Left ventricle myocardium inferior (tissue), 1 donor: ENCODE measurements at places on chromosomes 12 and 14.
A peak's percentile ranks its signal among the peaks of the same experiment; 100 is the strongest.

GRCh38 chr12:49228653-49229052, 36.2 kb upstream of the TUBA1C start:
- DNase-seq: no peak

GRCh38 chr14:46820291-46820690, 168.7 kb upstream of the RPL10L start:
- no peak for DNase-seq

DNA sequence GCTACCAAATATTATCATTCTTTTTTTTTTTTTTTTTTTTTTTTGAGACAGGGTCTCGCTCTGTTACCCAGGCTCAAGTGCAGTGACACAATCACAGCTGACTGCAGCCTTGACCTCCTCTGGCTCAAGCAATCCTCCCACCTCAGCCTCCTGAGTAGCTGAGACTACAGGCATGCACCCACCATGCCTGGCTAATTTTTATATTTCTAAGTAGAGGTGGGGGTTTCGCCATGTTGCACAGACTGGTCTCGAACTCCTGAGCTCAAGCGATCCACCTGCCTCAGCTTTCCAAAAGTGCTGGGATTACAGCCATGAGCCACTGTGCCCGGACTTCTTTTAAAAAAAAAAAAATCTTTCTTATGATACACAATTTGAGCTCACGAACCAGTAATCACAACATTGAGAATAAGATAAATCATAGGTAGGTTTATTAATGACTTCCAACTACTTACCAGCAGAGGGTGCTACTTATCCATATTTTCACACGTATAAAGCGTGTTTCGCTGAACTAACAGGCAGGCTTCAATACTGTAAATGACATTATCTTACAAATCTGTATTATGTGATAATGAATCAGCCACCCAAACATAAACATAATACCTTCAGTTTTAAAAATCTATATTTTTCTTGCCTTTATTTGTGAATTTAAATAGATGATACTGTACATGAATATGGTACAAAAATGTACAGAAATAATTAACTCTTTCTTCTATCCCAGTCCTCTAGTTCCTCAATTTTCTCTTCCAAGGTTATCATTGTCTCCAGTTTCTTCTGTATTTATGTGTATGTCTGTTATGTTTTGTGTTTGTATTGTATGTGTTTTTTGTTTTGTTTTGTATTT, 42.5 kb upstream of the BCAT1 start:
- DNase-seq: no peak

- DNase-seq: no peak
Observed at GRCh38 chr12:122333142-122334087, 67.1 kb upstream of the VPS33A start.

GRCh38 chr12:62827042-62827441, 107.9 kb downstream of the PPM1H start:
- no peak for DNase-seq

DNA sequence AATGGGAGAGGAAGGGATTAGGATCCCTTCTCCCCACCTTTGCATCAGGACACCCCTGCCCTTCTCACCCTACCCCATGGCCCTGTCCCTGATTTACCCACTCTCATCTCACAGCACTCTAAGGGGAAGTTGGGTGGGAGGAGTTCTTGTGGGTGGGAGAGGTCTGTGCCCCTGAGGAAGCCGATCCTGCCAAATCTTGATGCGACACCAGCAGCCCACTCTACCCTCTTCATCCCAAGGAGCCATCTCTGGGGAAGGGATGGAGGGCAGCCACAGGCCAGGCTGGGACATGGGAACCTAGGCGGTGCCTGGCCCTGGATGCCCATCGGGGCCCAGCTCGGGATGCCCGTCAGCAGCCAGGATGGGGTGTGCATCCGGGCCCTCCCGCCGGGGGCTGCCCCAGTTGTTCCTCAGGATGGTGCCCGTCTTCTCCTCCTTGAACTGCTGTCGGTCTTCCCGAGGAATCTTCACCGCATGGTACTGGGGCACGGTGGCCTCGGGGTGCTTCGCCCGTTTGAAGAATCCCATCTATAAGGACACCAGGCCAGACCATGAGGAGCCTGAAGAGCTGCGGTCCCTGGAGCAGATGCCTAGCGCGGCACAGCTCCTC, 22.8 kb downstream of the ITGA7 start:
- DNase-seq: no peak

DNA sequence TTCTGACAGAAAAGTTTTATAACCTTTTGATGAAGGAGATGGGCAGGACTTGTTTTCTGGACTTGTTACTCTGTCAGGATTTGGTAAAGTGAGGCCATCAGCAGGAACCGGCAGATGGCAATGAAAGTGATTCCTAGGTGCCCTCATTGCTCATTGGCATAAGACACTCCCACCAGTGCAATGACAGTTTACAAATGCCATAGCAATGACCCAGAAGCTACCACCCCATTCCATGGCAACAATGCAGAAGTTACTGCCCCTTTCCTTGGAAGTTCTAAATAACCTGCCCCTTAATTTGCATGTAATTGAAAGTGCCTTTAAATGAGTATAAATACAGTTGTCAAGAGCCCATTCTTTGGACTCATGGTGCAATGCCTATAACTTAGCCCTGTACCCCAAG, 222.6 kb downstream of the CEP128 start:
- no peak for DNase-seq

DNA sequence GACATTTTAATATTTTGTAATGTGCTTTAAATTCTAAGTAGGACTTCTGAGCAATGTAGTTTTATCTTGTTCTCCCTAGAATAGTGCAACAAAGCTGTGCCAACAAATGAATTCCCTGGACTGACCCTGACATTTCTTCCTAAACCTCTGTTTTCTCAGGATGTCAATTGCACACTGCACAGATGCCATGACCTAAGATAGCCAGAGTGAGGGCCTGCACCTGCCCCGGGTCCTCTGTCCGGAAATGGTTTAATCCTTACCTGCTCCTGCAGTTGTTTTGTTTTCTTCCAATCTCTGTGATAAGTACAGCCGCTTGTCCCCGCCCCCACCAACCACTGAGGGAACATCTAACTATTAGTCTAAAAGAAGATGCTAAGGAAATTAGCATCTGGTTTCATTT, 831.5 kb downstream of the GALC start:
- DNase-seq: no peak

GRCh38 chr12:71947645-71948105, 9.0 kb downstream of the TPH2 start:
- DNase-seq: no peak

- no peak for DNase-seq
Observed at GRCh38 chr12:673849-674248, 10.6 kb upstream of the NINJ2 start.

DNA sequence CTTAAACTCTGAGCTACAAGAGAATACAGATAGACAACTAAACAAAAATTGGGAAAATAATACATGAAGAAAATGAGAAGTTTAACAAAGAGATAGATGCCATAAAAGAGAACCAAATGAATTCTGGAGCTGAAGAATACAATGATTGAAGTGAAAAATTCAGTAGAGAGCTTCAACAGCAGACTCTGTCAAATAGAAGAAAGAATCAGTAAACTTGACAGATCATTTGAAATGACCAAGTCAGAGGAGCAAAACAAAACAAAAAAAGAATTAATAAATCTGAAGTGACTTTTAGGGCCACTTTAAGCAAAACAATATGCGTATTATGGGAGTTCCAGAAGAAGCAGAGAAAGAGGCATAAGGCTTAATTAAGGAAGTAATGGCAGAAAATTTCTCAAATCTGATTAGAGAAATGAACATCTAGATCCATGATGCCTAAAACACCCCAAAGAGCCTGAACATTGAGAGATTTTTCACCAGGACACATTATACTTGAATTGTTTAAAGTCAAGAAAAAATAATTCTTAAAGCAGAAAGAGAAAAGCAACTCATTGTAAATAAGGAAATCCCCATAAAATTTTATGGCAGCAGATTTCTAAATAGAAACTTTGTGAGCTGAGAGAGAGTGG, 61.0 kb upstream of the RNU6-8 start:
- DNase-seq: no peak

GRCh38 chr12:132236129-132236929, 92.1 kb downstream of the NOC4L start:
- DNase-seq: no peak

DNA sequence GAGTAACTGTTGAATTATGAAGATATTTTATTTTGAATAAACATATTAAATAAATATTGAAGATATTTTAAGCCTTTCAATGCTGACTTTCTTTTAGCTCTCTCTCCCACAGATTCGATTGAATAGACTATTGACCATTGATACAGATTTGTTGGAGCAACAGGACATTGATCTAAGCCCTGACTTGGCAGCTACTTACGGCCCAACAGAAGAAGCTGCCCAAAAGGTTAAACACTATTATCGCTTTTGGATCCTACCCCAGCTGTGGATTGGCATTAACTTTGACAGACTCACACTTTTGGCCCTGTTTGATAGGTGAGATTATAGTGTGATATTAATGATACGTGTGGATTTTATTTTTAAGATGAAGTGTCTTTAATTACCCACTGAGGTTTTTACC, 105.6 kb downstream of the PCNX1 start:
- no peak for DNase-seq

GRCh38 chr12:117857632-117858612, 110.9 kb downstream of the KSR2 start:
- DNase-seq: no peak

GRCh38 chr14:44113769-44114730, 393.0 kb downstream of the FSCB start:
- no peak for DNase-seq

DNA sequence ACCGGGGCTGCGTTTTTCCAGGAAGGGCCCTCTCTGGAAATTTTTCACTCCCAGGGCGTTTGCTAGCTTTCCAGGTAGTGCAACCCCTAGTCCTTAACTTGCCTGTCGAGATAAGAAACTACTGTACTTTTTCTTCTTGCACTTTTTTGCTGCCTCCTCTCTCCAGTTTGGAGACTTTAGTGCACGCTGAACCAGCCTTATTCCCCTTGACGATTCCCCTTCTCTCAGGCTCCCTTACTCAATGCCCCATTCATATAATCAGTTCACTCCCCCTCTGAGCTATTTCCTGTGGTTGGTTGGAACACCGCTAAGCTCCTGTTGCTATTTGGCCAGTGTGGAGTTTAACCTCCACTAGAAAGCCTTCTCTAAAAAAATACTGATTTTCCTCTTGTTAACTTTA, 682 bp downstream of the CREBL2 start:
- no peak for DNase-seq

DNA sequence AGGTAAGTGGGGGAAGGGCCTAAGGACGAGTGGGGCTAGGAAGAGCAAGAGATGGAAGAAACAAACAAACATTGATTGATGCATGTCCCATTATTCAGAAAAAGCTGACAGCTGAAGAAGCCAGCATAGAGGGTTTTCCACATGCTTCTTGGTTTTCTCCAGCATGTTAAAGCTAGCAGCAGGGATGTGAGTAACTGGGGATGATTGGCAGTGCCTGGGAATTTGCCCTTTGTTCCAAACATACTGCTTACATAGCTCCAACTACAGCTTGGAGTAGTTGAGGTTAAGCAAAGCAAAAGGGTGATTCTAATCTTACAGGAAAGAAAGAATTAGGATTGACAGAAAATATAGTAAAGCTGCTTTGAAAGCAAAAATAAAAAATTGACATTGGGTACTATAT, 68.0 kb upstream of the IFNG-AS1 start:
- no peak for DNase-seq

DNA sequence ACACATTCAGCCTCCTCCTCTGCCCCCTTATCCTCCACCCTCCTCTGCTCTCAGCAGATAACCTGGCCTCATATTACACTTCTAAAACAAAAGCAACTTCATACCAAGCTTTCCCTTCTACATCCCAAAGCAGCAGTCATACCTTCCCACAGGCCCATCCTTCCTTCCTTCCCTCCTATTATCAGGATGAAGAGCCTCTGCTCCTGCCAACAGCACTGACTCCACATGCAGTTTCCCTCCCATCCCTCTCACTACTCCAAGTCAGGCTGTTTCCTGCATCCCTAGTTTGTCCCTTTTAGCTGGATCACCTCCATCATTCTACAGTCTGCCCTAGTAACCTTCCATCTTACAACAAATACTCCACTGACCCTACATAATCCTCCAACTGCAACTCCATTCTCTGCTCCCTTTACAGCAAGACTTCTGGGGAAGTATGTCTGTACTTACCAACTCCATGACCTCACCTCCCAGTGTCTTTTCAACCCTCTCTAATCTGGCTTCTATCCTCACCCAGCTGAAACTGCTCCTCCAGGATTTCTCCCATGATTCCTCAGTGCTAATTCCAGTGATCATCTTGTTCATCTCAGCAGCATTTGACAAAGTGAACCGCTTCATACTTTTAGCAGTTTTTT, 4.9 kb upstream of the YEATS4 start:
- no peak for DNase-seq

DNA sequence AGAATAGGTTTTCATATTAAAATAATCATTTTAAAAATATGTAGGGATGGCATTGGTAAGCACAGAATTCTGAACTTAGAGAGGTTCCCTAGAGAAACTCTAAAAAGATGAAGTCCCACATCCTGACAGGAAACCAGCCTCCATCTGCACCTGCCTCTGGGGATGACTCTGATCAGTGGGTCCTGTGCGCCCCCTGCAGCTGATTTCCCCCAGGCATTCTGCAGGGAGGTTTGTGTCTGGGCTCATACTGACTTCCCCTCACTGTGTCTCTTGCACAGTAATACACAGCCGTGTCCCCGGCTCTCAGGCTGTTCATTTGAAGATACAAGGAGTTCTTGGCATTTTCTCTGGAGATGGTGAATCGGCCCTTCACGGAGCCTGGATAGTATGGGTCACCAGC, 602.9 kb downstream of the TMEM121 start:
- no peak for DNase-seq

- DNase-seq: no peak
Observed at GRCh38 chr12:42468921-42469320, 120.6 kb downstream of the PRICKLE1 start.

DNA sequence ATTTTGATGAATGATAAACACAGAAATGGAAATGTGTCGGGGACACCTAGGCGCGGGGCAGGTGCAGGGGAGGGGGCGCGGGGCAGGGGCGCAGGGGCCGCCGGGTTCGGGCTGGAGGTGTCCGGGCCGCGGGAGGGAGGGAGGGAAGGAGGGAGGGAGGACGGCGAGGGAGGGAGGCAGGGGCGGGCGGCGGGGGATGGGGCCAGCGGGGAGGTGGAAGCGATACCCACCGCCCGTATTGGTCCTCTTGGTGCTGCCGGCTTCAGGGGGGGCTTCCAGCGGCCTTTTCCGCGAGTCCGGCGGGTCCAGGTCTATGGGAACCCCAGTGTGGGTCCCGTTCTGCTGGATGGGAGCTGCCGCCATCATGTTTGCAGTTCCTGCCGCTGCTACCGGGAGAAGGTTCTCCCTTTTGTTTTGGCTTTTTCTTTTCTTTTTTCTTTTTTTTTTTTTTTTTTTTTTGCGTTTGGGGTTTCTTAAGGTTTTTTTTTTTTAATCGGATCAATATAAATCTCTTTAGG, 703 bp downstream of the NOVA1 start:
- peak; percentile 21 for DNase-seq
